ENCODE measurements at places on chromosomes 1 and 21.

DNA sequence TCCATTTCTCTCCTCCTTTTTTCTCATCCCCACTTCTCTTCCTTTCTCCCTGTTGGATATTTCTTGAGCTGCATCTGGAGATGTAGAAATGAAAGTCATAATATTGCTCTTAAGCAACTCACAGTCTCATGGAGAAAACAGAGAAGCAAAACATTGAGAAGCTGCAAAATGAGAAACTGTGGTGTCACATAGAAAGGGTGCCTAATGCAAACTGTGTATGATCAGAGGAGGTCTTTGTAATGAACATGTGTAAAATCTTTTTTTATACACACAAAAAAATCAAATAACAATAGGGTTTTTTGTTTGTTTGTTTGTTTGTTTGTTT, 11.8 kb upstream of the SLAMF7 start:
- DNase-seq = no peak

DNA sequence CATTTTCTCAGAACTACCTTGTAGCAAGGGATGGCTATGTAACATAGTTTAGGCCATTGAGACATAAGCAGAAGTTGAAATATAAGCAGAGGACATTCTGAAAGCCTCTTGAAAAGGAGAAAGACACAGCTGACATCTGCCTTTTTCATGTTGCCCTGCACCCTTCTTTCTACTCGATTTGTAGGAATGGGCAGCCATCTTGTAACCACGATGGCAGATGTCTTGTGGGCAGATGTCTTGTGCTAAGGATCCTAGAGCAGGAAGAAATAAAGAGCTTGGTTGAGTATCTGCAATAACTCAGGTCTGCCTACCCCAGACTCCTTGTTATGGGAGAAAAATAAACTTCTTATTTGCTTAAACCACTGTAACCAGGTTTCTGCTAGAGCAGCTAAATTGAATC, 351.0 kb downstream of the PDE4B start:
- no peak for DNase-seq

GRCh38 chr21:22758478-22758877, 1760.3 kb downstream of the NCAM2 start:
- no peak for DNase-seq

DNA sequence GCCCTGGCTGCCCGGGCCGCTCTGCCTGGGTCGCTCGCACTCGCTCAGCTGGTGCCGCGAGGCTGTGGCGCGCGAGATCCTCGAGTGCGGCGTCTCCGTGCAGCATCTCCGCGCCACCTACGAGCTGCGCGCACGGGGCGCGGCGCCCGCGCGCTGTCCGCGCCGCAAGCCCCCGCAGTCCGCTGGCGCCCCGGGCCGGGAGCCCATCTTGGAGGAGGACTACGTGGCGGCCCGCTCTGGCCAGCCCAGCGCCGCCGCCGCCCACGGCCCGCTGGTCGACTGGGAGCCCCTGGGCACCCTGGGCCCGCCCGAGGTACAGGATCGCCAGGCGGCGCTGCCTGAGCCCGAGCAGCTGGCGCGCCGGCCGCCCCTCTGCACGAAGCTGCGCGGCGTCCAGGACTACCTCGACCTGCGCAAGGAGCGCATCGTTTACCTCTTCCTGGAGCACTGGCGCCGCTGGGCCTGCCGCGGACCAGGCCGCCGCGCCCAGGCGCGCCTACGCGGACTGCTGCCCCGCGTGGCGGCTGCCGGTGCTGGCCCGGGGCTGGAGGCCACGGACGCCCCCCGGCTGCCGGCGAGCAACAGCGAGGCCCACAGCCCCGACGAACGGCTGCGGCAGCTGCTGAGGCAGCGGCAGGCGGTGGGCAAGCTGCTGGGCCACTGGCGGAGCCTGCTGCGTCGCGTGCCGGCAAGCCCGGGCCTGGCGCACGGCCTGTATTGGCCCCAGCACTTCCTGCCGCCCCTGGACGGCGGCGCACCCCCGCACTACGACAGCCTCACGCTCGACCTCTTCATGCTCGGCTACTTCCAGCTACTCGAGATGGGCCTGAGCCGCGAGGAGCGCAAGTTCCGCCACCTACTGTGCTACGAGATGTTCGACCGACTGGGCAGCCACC, 10.9 kb downstream of the TNFRSF25 start:
- DNase-seq = no peak

DNA sequence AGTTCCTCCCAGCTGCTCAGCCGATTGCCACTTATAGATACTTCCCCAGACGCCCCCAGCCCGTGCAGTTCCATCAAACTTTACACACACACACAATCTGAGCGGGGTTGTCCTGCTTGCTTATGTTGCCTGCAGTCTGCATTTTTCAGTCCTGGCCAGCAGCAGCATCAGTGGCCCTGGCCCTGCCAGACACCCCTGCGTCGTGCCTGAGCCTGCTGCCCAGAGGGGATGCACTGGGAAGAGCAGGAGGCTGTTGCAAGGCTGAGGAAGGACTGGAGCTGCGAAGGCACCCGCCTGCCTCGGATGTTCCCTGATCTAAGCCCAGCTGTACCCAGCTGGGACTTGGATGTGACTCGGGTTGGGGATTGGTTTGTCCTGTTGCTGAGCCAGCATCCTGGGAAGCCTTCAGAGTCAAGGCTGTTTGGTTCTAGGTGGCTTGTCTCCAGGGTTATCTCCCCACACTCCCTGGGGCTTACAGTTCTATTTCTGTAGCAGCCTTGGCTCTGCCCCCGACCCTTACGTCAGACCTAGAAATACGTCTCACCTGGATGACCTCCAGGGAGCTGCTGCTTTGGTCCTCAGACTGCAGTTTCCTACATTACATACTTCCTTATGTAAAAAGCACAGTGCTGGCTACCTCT, 42.3 kb downstream of the MAN1C1 start:
- DNase-seq = no peak

- DNase-seq = no peak
Observed at GRCh38 chr1:116345011-116345410, 28.0 kb upstream of the ATP1A1 start.

DNA sequence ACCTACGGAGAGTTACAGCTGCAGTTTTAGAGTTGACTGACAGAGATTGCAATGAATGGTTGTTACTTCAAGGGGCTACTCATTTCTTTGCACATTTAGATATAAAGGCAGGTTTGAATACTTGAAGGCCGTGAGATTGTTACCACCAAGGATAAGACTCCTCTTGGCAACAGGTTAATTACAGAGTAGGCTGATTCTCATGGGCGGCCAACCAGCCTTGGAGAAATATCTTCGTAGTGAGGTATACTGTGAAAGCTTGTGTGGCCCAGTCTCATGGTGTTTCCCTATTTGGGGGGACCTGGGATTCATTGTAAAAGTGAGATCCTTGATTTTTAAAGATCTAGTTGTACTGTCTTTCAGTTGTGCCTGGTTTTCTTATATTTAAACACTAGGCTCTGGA, 103.2 kb upstream of the OLFM3 start:
- no peak for DNase-seq

DNA sequence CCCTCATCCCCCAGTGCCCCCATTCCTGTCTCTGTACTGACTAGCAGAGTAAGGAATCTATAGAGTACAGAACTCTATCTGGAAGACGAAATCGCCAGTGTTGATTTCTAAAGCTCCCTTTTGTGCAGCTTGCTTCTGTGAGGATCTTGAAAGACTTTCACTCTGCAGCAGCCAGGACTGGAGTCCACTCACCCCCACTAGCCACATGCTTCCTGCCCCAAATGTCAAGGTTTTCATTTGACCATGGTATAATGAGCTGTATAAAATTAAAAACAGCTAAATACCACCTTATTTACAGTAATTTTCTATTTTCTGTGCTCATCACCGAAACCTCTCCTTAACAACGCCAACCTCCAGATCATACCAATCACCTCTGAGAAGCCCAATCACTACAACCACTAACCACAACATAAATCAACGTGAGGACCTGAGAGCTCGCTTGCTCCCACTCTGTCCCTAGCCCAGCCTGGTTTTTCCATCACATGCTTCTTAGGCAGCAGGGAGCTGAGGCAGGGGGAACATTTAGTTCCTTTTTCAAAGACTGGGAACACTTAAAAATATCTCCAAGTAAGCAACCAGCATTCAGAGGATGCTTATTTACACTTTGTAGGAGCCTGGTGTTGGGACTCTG, 56.1 kb upstream of the IRF2BP2 start:
- no peak for DNase-seq

DNA sequence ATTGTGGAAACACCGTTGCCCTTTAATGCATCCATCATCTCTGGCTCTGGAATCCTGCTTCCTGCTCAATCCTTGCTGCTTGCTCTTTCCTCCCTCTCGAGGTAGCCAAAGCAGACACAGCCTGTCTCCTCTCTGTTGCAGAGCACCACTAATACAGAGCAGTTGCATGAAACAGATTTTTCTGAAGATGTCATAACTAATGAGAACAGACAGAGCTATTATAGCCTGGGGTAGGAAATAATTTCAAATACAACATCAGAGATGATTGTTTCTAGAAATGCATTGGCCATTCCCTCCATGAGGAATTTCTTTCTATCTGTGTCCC, 23.3 kb upstream of the ACBD6 start:
- no peak for DNase-seq

GRCh38 chr1:178486100-178487069, 10.4 kb downstream of the CLEC20A start:
- DNase-seq = no peak

DNA sequence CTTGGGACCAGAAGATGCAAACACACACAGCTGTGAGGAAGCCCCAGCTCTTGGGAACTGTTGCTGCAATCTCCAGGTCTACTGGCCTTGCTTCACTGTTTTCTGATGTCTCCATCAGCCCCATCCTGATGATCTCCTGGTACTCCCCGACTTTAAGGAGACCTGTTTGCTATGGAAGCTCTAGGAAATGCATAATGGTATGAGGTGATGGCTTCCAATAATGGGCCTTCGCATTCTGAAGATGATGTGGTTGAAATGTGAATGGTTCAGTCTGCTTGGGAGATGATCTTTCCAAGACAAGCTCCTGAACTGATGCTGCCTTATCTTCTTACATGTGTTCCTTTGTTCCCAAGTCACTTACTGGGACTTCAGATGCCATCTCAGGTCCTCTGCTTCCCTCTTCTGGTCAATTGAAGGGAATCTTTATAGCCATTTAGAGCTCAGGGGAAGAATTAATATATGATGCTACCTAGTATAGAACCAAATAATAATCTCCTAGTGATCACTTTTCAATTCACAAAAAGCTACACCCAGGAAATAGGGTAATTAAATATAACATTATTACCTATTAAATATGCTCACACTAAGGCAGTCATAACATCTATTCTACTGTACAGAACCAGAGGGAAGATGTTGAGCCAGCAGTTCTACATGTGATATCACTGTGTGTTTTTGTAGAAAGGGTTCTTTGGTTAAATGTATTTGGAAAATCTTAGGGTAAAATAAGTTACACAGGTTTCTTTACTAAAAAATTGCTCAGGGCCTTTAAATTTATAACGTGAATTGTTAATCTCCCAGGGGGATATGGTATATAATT, 73.9 kb upstream of the VTCN1 start:
- DNase-seq = peak; percentile 54
